ENCODE measurements at places on chromosomes 6 and 20.

DNA sequence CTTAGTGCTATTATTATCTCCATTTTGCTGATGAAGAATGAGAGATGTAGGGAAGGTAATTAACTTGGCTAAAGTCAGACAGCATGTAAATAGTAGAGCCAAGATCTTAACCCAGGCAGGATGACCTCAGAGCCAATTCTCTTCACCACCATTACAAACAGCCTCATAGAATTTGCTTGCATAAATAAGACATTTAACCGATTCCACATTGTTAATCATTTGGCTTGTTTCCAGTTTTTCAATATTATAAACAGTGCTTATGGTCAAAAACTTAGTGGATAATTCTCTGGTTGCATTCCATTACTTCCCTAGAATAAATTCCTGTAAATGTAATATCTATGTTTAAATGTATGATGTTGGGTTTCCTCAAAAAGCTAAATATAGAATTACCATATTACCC is 19.1 kb upstream of the PRDM1 start:
- DNase-seq, result no peak

- DNase-seq, result no peak
These were observed 46.0 kb upstream of the SRF start for GRCh38 chr6:43125119-43125518.

GRCh38 chr6:133769463-133769862 is 119.5 kb upstream of the TCF21 start:
- no peak for DNase-seq

GRCh38 chr6:92114797-92115196 is 1304.6 kb downstream of the EPHA7 start:
- DNase-seq, result no peak

- DNase-seq, result no peak
These were observed at the start of gene OPRM1 for GRCh38 chr6:154039231-154039842. TSS of gene OPRM1 (plus strand) at chr6:154039240. CDS start at chr6:154039545, 305 bp downstream.

DNA sequence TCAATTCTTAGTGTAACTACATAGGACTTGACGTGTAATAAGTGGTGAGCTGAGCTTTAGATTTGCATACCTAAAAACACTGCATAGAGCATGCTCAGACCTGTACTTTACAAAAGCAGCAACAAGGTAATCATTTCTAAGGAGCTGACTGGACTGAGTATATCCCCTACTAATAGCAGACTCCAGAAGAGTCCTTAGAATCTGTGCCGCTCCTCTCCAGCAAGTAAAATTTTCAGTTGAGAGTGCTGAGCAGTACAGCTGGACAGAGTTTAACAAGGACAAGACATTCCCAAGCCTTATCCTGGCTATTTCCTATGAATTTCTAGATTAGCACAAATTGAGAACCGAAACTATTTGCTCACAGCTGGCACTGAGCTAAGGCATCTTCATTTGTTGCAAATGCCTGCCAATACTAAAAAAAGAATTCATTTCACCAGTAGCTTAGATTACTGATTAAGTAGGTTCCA is 26.1 kb upstream of the KLHL31 start:
- no peak for DNase-seq

DNA sequence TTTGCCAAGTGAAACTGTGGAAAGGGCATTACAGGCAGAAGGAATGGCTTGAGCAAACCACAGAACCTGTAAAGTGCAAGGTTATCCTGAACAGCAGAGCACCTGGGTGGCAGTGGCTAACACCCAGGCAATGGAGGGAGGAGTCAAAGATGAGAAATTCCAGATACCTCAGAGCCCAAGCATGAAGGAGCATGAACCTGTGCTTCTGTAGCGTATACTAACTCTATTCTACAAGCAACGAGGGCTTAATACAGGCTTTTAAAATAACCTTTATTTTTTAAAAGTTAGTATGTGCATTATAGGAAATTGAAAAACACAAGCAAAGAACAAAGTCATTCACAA is 77.0 kb downstream of the CNBD2 start:
- no peak for DNase-seq

GRCh38 chr6:47722194-47722593 is 23.8 kb downstream of the ADGRF4 start:
- no peak for DNase-seq

DNA sequence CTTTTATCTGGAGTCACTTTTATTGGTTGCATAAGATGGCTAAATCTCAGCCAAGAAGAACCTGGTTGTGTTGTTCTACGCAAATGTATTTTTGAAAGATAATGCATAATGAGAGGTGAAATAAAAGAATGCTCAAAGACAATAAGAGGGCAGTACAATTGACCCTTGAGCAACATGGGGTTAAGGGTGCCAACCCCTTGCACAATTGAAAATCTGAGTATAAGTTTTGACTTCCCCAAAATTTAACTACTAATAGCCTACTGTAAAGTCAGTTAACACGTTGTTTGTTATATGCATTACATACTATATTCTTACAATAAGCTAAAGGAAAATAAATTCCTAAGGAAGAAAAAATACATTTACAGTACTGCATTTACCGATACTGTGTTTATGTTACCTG is 5.9 kb downstream of the RNF146 start:
- DNase-seq, result no peak

DNA sequence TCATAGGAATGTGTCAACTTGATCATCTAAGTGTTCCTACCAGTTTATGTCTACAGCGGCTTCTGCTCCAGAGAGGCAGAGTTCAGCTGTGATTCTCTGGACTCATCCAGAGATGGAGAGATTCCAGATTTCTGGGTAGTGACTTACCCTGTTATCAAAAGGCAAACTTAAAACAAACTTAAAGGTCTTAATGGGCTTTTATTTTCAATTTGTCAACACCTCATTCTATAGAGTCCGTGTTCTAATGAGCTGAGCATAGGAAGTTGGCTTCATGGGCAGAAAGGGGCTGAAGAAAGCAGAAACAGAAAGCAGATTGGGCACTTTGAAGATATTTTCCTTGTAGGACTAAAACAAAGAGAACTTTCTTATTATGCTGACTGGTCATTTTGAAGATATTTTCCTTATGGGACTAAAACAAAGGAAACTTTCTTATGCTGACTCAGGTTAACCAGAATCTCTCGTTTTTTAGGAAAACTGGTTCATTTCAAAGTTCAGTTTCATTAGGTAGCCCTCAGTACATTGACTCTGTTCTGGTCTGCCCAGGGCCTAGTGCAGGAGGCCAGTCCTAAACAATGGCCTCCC is 185.1 kb downstream of the CDH26 start:
- no peak for DNase-seq

GRCh38 chr6:5121479-5121878 is 36.3 kb downstream of the PPP1R3G start:
- no peak for DNase-seq

- no peak for DNase-seq
These were observed 209.7 kb downstream of the PREX1 start for GRCh38 chr20:48618052-48618451.

GRCh38 chr6:145155873-145156782 is 579.2 kb downstream of the EPM2A start:
- no peak for DNase-seq

- peak; percentile 33 for DNase-seq
These were observed 14.6 kb upstream of the CFAP206 start for GRCh38 chr6:87393026-87393622.

DNA sequence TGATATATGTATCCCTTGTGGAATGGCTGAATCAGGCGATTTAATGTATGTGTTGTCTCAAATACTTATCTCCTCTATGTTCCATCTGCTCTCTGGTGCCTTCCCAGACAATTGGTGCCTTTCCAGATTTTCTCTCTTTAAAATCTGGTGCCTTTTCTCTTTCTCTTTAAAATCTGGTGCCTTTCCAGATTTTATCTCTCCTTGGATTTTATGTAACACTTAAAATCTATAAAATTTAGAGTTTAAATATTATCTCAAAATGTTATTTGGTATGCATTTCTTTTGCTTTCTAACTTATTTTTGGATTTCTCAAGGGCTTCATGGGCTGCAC is 116.3 kb downstream of the KIF13A start:
- no peak for DNase-seq

DNA sequence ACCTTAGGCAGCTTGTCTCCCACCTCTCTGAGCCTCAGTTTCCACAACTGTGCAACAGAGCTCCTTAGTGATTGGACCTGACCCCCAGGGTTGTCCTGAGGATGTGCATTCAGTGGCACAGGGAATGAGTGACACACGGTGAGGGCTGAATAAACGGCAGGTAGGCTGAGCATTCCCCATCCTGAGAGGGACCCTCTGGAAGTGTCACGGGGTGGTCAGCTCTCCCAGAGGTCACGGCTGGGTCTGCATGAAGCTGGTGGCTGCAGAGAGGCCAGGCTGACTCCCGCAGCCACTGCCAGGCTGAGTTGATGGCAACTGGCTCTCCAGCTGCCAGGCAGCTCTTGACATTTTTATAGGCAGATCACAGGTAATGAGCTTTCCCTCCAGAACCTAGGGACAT is 42.5 kb downstream of the CD40 start:
- DNase-seq, result no peak

- no peak for DNase-seq
These were observed 723 bp upstream of the SNPH start for GRCh38 chr20:1265226-1265915.

DNA sequence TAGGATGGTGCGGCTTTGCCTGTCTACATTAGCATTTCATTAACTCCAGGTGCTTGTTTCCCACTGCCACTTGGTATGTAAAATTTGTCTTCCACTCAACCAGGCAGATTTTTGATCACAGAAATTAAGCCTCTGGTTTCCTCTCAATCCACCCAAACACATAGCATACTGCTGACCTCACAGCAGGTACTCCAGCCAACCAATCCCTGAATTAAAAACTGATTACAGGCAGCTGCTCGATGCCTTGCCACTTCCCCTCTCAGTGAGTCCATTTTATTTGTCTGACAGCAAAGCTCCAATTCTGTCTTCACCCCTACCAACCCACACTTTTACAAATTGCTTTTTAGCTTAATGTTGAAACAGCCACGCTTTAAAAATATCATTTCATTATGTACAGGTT is 95.2 kb downstream of the PLCB1 start:
- no peak for DNase-seq

DNA sequence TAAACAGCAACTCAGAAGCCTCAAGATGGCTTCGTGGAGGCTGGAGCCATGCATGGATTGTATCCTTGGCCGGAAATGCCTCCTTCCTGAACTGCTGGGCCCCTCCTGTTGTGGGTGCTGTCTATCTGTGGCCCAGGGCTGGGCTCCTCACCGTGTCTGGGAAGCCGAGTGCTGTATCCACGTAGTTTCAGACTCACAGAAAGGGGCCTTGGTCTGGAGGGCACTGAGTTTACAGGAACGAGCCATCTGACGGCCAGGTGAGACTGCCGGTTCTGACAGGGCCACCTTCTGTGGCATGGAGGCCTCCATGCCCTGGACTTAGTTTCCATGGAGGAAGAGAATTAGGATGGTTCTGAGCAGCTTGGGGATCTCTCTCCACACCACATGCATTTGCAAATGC is 142.2 kb downstream of the ERMARD start:
- no peak for DNase-seq

- DNase-seq, result no peak
These were observed 591 bp downstream of the VWA7 start for GRCh38 chr6:31776485-31776988.

- DNase-seq, result peak; percentile 25
These were observed 27.8 kb downstream of the HDDC2 start for GRCh38 chr6:125273965-125274364.

DNA sequence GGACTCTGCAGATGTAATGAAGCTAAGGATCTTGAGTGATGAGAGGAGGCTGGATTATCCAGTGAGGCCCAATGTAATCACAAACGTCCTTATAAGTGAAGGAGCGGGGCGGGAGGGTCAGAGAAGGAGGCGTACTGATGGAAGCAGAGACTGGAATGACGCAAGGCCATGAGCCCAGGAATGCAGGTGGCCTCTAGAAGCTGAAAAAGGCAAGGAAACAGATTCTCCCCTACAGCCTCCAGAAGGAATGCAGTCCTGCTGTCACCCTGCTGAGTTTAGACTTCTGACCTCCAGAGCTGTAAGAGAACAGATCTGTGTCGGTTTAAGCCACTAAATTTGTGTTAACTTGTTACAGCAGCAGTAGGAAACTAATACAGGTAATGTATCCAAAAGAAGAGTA is 227.9 kb downstream of the PTPRT start:
- no peak for DNase-seq

GRCh38 chr6:45854149-45854742 is 161.4 kb downstream of the CLIC5 start:
- DNase-seq, result no peak

GRCh38 chr6:145276756-145277155 is 458.6 kb downstream of the EPM2A start:
- DNase-seq, result no peak

GRCh38 chr20:63782051-63782471 is 42.5 kb downstream of the SLC2A4RG start:
- no peak for DNase-seq

DNA sequence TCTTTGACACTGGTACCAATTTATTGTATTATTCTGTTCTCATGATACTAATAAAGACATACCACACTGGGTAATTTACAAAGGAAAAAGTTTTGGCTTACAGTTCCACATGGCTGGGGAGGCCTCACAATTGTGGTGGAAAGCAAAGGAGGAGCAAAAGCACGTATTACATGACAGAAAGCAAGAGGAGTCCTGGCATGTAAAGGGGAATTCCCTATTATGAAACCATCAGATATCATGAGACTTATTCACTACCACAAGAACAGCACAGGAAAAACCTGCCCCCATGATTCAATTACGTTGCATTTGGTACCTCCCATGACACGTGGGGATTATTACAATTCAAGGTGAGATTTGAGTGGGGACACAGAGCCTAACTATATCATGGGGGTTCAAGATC is 43.4 kb downstream of the SLC22A2 start:
- no peak for DNase-seq

- no peak for DNase-seq
These were observed 234.8 kb upstream of the TENT5A start for GRCh38 chr6:81987293-81987692.

DNA sequence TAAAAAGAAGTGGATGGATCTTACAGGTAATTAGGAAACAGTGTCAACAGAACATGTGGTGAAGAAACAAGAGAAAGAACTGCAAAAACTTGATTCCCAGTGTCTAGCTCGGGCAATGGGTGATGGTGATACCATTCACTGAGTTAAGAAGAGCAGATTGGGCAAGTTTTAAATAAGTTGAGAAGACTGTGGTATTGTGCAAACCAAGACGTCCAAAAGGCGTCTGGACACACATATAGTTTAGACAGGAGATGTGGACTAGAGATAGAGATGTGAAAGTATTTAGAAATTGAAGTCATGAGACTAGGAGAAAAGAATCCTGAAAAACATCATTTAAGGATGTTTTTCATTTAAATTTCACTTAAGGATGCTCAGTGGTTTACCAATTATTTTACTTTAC is 53.9 kb downstream of the CDK19 start:
- DNase-seq, result no peak

DNA sequence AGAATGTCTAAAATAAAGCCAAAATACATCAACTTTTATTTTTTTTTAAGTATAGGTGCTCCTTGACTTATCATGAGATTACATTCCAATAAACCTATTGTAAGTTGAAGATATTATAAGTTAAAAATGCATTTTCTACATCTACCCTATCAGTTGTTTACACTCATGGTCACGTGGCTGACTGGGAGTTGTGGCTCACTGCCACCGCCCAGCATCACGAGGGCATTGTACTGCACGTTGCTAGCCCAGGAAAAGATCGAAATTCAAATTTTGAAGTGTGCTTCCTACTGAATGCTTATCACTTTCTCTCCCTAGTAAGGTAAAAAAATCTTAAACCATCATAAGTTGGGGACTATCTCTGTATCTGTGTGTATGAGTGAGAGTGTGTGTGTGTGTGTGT is 126.6 kb upstream of the RIN2 start:
- no peak for DNase-seq

GRCh38 chr6:167543602-167544497 is 219.0 kb downstream of the TTLL2 start:
- no peak for DNase-seq
